ENCODE measurements at places on chromosomes 2 and 18.

GRCh38 chr2:181574321-181574720 lies 82.6 kb downstream of the CERKL start:
- DNase-seq = peak; percentile 69

DNA sequence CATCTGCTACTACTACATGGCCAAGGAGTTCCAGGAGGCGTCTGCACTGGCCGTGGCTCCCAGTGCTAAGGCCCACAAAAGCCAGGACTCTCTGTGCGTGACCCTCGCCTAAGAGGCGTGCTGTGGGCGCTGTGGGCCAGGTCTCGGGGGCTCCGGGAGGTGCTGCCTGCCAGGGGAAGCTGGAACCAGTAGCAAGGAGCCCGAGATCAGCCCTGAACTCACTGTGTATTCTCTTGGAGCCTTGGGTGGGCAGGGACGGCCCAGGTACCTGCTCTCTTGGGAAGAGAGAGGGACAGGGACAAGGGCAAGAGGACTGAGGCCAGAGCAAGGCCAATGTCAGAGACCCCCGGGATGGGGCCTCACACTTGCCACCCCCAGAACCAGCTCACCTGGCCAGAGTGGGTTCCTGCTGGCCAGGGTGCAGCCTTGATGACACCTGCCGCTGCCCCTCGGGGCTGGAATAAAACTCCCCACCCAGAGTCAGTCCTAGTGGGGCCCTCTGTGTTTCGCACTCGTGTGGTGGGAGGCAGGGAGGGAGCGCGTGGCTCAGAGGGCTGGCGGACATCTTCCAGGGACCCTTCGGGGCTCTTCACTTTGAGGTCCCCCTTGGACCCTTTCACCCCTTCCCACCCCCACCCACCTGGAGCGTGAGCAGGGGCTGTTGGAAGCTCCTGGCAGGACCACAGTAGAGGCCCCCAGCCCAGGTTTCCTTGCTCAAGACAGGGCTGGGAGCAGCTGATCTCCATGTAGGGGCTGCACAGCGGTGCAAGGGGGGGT lies 5.7 kb downstream of the GPR35 start:
- DNase-seq = no peak

DNA sequence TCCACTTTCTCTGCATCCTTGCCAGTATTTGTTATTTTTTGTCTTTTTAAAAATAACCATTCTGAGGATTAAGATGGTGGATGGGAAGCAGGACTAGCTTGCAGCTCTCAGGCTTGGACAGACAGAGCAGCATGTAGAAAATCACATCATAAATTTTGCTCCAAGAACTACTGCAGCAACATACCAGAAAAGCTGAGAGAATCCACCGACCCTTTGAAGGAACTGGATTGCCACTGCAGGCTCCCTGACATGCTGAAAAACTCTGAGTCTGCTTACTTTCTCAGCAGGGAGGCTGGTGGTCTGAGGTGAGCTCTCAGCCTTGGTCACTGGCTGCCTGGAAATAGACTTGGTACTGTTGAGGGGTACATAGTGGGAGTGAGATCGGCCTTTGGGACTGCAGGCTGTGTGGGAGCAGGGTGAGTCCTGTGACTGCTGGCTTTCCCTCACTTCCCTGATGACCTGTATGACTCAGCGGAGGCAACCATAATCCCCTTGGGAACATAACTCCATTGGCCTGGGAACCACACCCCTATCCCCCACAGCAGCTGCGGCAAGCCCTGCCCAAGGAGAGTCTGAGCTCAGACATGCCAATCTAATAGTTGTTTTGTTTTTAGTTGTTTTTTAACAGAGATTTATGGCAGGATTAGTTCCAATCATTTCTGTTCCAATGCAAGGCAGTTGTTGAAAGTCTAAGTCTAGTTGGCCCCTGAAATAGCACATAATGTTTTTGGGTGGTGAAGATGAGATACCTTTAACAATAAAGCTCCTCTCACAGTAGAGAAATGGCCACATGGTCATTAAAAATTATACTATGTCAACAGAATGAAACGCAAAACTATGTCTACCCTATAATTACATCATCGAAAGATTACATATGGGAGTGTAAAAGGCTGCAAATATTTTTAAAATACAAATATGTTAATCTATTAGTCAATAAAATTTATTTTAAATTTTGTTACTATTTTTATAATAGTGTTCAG lies 414.2 kb upstream of the CHAC2 start:
- DNase-seq = no peak

DNA sequence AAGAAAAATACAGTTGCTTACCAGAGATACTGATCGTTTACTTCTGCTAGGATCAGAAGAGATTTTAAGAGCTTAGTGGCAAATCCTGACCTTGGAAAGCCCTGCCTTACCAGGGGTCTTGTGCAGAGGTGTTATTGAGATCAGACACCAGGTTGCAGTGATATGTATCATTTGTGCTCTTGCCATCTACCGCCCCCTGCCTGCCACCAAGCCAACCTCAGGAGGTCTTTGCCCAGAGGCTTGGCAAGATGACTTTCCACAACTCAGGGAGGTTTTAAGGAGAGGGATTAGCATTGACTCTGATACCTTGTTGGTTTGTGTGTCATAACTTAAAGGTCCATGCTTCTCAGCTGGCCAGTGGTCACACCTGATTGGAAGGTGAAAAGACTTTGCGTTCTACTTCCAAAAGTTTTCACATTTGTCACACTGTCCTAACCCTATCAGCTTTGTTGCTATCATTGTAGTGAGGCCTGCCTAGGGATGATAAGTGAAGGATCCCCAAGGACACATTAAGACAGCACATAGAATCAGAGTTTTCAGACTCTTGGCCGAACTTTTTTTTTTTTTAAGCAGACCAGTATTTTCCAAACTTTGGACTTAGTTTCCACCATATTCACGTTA lies 46.2 kb upstream of the MGAT5 start:
- peak; percentile 8 for DNase-seq

DNA sequence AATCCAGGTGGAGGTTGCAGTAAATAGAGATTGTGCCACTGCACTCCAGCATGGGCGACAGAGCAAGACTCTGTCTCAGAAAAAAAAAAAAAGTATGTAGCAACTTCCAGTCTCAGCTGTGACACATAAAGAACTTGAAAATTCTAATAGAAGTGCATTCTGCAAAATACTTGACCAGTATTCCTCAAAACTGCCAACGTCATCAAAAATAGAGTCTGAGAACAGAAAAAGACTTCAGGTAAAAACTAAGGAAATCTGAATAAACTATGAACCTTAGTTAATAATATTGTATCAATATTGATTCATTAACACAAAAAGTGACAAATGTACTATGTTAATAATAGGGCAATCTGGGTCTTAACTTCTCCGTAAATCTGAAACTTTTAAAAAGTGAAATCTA lies 76.7 kb upstream of the WDR75 start:
- DNase-seq = no peak

DNA sequence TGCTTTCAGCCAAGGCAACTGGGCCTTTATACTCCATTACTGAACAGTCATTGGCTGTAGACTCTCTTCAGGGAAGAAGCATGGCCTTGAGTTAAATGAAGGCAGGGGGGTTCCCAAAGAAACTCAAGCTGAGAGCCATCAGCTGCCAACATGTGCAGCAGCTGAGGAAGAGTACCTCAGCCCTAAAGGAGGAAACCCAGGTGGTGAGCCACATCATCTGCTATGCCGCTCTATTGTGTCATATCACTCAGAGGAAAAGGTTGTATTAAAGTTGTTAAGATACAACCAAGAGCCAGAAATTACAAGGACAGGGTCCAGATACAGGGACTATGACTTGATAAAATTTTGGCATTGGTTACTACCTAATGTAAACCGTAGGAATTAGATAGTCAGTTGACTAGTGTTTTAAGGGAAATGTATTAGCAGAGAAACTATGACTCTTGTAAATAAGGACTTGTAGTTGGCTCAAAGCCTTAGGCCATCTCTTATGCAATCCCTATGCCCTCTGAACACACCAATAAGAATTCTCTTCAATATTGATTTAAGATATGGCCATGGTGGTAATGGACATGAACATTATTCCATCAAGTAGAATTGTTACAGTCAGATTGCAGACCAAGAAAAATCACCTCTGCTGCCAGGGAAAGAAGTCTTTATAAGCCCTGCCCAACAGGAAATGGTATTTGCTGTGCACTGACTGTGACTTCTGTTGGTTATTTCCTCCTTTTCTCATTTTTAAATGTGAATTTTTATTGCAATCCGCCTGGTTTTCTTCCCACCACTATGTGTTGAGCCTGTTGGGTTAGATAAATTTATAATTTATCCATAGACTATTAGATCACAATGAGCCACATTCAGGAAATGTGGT lies 9.2 kb upstream of the LRPPRC start:
- DNase-seq = no peak

DNA sequence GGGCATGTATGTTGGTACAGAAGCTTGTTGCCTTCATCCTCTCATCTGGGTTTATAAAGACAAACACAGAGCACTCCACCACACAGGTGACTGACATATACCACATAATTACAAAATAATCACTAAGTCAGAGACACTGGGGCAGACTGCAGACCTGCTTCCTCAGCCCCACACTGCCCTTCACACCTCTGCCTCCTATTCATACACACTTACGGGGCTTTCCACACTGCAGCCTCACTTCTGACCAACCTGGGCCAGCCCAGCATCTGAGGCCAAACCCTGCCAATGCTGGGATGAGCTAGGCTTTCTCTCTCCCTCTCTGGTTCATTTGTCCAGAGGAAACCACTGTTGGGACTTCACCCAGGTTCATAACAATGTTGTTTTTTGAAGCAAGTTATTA lies 4.5 kb downstream of the EMX1 start:
- DNase-seq = no peak

DNA sequence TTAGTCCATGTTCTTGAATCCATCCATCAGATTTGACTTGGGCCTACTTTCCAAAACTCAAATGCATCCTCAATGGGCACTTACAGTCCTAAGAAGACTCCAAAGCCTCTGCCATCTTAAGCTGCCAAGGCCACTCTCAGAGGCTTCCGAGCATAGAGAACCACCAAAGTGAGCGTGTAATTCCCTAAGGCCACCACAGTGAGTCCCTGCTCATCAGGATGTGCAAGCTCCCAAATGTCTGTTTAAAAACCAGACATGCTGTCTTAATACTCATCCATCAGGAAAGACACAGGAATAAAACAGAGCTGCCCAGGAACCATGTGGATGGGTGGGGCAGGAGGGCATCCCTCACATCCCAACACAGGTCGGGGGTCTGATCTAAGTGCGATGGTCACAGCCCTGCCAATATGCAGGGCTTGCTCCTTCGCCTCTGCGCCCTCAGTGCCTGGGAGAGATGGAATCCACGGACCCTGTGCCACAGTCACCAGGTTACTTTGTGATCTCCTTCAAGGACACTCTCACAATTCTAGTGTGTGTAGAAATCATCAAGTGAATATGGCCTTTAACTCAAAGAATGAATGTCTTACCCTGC lies 80.4 kb downstream of the POLR1A start:
- no peak for DNase-seq

GRCh38 chr18:38074298-38074876 lies 508.8 kb upstream of the CELF4 start:
- no peak for DNase-seq

Measured in NCI-H1092 (cell line).